Common myeloid progenitor, CD34-positive (primary cell): ENCODE measurements at places on chromosomes 5 and 9.
A peak's percentile ranks its signal among the peaks of the same experiment; 100 is the strongest.

DNA sequence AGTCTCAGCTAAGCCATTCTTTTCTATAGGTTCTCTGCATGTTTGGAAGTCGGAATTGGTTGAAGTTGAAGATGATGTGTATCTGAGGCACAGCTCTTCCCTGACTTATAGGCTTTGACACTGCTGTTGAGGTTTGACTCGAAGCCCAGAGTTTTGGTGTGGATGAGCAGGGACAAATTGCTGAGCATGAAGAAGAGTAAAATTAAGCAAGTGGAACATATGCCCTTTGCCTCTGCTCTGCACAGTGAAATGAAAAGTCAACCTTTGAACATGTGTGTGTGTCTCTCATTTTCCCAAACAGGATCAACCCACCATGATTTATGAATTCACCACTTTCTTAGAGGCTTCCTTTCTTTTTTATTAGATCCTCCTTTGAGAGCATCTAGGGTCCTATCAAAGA lies 8.5 kb downstream of the HMHB1 start:
- no peak for DNase-seq

DNA sequence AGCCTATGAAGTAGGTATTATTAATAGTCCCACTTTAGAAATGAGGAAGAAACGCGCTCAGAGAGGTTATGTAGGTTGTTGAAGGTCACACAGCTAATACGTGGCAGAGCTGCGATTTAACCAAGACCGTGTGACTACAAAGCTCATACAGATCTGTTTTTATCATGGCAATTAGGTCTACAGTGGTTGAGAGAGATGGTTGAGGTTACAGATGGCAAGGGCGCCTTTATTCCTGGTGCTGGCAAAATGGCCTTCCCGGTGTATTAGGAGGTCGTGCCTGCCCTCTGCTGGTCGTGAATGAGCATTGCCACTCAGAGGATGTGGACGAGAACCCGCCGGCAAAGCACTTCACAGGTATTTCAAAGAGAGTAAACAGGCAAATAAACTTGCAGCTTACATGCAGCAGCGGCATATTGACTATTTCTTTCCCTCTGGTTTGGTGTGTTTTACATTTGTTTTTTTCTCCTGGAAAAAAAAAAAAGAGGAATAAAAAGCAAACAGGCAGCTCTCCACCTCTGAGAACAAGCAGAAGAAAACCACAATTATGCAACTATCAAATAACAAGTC lies 65.3 kb upstream of the EGFLAM start:
- DNase-seq, result peak; percentile 67

DNA sequence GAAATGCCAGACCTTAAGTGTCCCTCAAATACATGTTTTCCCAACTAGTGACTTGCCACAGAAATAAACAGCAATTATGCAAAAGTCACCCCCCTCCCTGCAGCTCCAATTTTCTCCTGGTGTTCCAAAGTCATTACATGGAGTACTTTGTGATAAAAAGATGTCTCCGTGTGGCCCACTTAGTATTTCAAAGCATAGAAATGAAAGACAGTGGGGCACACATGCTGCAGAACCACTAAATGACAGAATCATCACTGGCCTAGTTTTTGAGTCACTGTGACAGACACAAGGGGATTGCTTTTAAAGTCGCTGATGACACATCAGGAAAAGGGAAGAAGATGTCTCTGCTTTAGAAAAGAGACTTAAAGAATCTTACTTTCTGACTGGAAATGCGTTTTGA lies 323.4 kb downstream of the PSAT1 start:
- DNase-seq, result no peak

DNA sequence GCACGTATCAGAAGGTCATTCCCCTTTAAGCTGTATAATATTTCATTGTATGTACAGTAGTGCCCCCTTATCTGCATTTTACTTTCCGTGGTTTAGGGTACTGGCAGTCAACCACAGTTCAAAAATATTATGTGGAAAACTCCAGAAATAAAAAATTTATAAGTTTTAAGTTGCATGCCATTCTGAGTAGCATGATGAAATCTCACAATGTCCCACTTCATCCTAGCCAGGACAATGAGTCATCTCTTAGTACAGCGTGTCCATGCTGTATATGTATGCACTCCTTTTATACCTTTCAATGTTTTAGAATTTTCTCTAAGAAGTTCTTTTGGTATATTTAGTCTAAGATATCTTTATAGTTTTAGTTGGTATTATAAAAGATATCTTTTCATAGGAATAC lies 115.0 kb upstream of the HAND1 start:
- no peak for DNase-seq

GRCh38 chr9:101706261-101706798 lies 32.1 kb downstream of the GRIN3A start:
- peak; percentile 42 for DNase-seq

GRCh38 chr5:16455668-16456067 lies 9.9 kb downstream of the ZNF622 start:
- DNase-seq, result no peak

- no peak for DNase-seq
These were observed 10.6 kb upstream of the QSOX2 start for GRCh38 chr9:136255896-136256890.

- no peak for DNase-seq
These were observed 294.6 kb downstream of the GAS1 start for GRCh38 chr9:86652736-86653135.

- DNase-seq, result no peak
These were observed 3.7 kb downstream of the CD180 start for GRCh38 chr5:67192719-67193438.

DNA sequence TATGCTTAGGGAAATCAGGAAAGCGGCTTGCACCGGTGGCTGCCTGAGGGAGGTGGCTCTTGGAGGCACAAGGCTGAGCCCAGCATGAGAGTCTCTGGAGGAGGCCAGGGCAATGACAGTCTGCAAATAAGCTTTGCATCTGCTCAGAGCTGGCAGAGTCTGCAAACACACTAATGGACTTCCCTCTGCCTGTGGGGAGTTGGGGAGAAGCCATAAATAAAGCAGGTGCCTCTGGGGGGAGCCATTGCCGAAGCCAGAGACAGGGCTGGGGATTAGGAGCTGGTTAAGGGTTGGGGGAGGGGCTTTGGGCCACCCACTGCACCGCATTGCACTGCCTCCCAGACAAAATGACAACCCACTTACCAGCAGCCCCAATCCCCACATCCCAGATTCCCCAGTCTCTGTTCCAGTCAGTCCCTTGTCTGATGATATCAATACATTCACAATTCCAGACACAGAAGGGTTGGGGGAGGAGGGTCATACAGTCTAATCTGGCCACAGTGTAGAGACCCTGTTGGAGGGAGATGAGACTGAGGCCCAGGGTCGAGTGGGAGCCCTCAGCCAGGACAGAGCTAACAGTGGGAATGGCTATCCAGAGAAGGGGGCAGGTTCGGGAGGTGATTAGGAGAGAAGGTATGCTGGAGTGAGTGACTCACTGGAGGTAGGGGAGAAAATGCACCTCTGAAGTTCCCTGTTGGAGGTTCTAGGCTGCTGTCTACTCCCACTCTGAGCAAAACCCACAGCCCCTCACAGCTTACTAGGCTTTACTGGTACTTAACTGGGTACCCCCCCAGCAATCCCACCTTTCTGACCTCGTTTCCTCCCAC lies 53.7 kb downstream of the PAX5 start:
- no peak for DNase-seq

- DNase-seq, result peak; percentile 62
These were observed 14.0 kb downstream of the MAP3K1 start for GRCh38 chr5:56829137-56829908.

- DNase-seq, result no peak
These were observed 926 bp upstream of the MYO10 start for GRCh38 chr5:16936989-16937438.

DNA sequence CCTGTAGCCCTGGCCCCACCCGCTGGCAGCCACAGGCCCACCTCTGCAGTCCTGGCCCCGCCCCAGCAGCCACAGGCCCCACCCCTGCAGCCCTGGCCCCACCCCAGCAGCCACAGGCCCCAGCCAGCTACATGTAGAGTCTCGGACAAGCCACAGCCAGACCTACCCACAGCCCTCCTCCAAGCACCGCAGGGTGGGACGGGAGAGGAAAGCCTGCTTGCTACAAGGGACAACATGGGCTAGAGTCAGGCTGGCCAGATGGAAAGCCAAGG lies 49.5 kb upstream of the SARDH start:
- peak; percentile 44 for DNase-seq

DNA sequence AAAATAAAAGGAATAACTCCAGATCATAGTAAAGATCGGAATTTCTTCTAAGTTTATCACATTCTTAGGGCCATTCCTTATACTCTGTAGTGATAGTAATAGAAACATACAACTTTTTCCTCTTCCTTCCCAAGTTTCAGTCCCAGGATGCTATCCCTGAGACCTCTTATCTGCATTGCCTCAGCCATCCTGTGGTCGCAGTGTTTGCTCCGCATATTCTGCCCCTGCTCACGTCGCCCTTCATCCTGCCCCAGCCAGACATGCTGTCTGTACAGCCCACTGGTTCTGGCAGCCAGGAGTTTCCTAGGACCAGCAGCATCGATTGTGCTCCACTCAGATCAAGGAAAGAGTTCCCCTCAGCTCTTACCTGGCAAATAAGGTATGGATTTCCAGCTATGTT lies 132.7 kb upstream of the ERCC6L2 start:
- no peak for DNase-seq

DNA sequence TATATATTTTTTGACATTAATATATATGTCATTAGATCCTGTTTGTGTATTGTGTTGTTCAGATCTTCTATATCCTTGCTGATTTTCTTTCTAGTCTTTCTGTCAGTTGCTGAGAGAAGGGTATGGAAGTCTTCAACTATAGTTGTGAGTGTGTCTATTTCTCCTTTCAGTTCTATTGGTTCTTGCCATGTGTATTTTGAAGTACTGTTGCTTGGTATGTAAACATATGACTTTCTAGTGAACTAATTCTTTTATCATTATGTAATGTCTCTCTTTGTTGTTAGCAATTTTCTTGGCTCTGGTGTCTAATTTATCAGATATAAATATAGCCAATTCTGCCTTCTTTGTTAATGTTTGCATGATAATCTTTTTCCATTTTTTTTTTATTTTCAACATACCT lies 84.3 kb upstream of the CAST start:
- no peak for DNase-seq

DNA sequence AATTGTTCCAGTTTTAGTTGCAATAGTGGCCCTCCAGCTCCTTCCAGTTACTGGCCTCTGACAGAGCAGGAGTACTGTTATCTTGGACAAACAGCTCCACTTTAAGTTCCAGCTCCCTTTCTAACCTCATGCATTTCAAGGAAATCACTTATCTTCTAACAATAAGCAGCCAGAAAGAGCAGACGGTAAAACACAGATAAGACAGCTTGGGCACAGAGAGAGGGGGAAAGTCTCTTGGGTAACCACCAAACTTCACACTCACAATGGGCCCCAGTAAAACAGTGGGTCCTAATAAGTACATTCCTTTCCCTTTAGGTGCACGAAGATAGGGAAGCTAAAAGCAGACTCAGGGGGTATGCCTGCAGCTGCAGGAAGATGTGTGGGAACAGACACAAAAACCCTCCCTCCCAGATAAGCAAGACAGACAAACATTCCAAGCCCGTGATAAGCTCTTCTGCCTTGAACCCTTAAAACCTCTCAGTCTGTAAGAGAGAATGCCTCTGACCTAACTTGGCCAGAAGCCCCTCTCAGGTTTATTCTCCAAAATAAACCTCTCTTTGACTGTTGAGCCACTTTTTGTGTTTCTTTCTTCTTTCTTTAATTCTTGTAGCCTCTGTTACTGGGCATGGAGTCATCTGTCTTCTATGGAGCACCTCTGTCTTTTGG lies 30.8 kb downstream of the OR1J1 start:
- peak; percentile 82 for DNase-seq

DNA sequence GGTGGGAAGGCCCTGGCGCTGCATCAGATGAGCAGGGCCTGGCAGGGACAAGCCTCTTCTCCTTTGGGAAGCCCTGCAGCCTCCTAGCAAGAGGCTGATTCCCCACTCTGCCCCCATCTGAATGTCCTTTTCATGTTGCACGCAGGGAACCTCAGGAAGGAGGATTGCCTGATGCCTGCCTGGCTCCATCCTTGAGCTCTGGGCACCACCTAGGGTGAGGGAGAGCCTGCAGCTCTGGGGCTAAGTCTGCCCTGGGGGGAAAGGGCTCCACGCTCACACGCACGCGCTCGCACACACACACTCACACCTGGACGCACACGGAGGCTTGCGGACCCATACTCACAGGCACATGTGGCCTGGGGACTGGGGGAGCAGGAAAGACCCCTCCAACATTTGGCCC lies 86.6 kb downstream of the LMX1B start:
- no peak for DNase-seq
